ENCODE measurements at places on chromosomes 6 and 20.

GRCh38 chr6:77456531-77457248, 6.6 kb downstream of the HTR1B start:
- DNase-seq: no peak

- DNase-seq: no peak
These were observed 3.6 kb upstream of the EPPIN start for GRCh38 chr20:45550765-45551164.

DNA sequence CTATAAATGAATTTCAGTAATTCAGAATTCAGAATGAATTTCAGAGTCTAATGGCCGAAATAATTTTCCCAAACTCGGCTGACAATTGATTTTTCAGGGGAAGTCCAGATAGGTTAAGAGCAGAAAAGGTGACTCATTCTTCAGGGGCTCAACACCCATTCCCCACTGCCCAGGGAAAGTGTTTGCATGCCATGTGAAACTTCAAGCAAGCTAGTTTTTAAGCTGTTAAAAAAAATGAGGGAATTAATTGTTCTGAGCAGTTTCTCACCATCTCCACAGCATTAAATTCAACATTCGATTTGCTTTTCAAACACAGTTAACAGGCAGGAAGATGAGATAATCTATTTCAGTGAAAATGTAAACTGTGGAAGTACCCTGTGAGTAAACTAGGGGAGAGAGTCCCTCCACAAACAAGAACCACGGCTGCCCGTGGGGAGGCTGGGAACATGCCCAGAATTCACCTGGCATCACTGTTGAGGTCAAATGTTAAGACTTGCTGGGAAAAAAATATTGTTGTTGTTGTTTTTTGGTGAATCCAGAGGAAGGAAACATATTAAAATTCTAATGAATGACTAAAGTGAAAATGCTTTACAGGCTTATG, 650.8 kb upstream of the AGPAT4 start:
- no peak for DNase-seq

DNA sequence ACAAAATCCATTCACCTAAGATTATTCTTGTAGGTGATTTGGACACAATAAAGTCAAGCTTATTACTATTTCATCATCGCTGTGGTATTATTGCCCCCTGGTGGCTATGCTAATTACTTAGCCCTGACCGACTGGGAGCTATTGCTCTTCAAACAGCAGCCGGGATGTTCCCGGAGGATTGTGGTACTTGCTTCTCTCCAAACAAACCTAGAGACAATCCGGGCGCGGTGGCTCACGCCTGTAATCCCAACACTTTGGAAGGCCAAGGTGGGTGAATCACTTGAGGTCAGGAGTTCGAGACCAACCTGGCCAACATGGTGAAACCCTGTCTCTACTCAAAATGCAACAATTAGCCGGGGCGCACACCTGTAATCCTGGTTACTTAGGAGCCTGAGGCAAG, 15.4 kb upstream of the STMND1 start:
- DNase-seq: no peak

DNA sequence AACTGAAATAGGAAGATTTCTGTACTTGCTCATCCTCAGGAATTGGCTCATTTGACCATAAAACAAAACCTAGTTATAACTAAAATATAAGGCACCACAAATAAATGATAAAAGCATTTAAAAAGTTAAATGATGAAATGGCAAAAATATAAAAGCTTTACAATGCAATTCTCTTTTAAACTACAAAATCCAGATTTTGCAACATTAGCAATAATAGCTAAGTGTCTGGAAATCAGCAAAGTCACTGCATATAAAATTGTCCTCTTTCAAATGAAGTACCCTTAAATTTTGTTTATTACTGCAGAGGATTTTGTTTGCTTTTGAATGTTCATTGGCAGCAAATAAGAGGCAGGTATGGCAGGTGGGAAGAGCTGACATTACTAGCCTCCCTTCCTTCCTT, 270.4 kb upstream of the RSPO3 start:
- no peak for DNase-seq

GRCh38 chr6:33080127-33081089, 4.6 kb downstream of the HLA-DPB1 start:
- DNase-seq: no peak

GRCh38 chr6:5557506-5557905, 296.2 kb downstream of the FARS2 start:
- no peak for DNase-seq

DNA sequence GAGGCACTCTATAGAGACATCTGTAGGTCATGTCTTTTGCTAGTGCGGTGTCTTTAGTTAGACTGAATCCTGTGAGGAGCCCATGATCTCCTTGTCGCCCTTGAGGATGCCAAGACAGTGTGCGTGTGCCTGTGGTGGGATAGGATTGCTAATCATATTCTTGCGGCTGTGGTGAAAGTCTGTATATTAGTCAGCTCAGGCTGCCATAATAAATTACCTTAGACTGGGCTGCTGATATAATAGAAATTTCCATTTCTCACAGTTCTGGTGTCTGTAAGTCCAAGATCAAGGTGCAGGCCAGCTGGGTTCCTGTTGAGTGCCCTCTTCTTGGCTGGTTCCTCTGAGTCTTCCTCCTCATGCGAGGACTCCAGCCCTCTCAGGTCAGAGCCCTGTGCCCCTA, 141.2 kb downstream of the JARID2 start:
- DNase-seq: no peak

DNA sequence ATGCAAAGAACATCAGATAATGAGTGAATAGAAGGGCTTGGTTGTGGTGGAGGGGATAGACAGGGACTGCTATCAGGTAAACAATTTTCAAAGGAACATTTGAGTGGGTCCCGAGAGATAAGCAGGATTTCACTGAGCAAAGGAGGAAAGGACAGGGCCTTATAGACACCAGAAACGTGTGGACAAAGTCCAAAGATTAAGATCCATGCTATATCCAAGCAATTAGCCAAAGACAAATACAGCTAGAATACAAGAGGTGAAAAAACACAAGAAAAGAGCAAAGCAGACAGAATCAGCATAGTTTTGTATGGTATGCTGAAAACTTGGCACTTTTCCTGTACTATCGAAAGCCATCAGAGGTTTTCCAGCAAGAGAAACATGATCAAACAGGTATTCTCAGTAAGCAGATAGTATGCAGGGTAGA, 59.8 kb downstream of the CDK19 start:
- no peak for DNase-seq

GRCh38 chr6:88895911-88896310, 67.5 kb downstream of the RNGTT start:
- no peak for DNase-seq

DNA sequence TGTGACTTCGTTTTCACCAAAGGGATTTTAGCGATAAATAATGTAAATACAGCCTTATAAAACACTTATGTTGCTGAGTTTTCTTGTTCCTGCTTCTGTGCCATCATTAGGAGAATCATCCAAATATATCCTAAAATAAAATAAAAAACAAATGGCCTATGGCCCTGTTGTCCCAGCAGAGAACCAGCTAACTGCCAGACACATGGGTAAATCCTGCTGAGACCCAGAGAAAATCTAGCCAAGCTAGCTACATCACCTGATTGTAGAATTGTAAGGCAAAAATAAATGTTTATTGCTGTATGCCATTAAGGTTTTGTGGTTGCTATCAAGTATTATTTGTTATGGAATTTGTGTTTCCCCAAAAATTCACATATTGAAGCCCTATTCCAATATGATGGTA, 631.2 kb upstream of the SYNCRIP start:
- DNase-seq: no peak

DNA sequence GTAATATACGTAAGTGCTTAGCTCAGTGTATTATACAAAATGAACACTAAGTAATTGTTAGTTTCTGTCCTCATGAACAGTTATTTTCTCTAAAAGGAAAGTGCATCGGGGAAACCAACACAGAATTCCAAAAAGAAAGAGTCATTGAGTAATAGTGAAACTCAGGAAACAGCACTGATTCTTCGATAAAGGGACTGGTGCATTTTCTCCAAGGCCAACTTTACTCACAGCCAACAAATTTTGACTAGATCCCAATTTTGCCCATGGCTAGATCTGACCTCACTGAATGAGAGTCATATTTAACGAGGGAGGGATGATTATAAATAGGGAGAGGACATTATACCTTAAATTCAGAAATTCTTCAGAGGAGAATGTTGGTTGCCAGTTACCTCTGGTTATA, 390.9 kb upstream of the NRSN1 start:
- no peak for DNase-seq

DNA sequence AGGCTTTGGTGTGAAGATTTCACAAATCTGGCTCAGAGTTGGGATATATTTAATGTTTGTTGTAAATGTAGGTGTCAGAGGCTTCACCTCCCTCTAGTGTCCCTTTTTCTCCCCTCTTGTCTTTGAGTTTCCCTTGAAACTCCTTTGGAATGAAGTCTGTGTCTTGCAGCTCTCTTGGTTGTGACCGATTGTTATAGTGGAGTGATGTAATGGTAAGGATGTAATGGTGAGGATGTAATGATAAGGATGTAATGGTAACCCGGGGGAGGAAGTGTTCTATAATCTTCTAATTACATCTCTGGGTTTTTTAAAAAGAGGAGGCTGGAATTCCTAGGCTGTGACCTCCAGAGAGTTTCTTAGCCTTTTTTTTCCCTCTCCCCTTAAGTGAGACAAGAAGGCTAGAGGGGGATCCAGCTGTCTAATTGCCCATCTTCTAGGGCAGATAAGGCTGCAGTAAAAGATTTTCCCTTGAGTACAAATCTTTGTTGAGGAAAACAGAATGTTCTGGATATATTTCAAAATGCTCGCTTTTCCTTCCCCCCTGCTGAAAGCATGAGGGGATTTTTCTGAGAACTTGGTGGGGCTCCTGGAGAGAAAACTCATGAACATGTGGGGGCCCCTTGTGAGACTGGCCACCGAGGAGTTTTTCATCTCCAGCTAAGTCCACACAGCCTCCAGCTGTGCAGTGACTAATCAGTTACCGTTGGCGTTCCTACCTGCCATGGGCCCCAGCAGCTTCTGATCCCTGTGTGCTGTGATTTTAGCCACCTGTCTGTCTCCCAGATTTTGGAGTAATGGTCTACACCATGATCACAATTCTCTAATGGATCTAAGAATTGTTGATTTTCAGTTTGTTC, 156.7 kb upstream of the PMEPA1 start:
- DNase-seq: no peak

DNA sequence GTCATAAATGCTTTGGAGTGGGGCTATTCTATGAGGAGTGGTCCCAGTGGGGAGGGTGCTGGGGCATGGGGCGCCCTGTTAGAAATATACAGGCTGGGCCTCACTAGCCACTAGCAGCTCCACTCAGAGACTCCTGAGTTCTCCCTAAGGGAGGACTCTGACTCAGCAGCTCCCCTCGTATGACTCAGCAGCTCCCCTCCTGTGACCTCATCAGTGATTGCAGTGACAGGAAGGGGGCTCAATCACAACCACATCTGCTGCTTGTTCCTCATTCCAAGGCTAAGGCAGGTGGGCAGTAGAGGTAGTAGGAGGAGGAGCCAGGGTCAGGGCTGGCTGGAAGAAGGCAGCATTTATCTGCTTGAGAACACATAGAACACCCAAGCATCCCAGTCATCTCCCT, 73.7 kb downstream of the PRND start:
- DNase-seq: no peak

DNA sequence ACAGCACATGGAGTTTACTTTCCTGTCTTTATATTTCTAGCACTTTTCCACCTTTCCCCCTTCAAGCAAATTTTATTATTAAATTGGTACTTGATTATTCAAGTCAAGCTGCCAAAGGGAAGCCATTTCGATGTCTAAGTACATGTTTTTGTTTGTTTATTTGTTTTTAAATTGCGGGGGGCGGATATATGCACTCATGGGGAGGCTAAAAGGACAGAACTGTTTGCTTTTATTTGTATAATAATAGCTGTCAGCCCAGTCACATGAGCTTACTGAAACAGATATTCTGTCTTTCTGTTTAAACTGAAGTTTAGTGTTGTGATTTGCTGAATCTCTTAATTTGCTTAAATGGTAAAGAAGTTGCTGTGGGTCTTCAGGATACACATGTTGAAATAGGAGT, 49.6 kb upstream of the PLCG1 start:
- peak; percentile 9 for DNase-seq

DNA sequence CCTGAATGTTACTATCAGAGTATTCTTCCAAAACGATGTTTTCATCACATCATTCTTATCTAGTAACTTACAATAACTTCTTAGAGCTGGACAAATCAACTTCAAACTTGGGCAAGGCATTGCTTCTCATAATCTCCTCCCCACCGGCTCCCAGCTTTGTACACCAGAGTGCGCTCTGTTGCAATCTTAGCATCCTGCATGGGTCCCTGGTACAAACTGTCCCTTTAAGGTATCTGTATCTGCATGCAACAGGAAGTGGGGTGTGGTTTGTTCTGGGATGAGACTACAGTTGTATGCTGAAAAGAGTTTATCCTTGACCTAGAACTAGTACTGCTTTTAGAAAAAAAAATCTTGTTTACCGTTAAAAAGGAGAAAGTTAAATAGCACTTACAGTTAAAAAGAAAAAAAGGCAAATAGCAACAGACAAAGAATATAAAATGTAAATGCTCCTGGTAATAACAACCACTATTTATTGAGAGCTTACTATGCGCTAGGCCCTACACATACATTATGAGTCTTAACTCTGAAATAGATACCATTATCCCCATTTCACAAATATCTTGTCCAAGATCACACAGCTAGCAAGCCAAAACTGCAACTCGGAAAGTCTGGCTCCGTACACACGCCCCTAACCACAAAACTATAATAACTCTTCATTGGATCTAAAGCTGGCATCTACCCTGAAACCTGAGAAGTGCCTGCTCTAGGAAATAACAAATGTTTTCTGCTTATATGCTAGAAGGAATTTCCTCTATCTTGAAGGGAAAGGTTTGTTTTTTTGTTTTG, 9.8 kb upstream of the HECA start:
- DNase-seq: no peak

- DNase-seq: no peak
These were observed 637.1 kb upstream of the CITED2 start for GRCh38 chr6:140011537-140011936.

DNA sequence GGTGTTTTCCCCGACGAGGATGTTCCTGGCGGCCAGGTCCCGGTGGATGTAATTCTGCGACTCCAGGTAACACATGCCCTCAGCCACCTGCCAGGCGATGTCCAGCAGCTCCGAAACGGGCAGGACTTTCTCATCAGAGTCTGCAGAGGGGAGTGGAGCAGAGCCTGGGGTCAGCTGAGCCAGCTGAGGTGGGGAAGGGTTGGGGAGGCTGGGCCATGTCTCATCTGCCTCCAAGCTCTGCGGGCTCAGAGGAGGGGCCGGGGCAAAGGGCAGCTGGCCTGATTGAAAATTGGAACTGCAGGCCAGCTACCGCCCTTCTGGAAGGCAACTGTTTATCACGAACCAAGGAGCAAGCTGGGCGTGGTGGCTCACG, 6.4 kb downstream of the PTK6 start:
- DNase-seq: no peak

Data from DMS79 (cell line).